ENCODE measurements at places on chromosomes 7 and 10.

DNA sequence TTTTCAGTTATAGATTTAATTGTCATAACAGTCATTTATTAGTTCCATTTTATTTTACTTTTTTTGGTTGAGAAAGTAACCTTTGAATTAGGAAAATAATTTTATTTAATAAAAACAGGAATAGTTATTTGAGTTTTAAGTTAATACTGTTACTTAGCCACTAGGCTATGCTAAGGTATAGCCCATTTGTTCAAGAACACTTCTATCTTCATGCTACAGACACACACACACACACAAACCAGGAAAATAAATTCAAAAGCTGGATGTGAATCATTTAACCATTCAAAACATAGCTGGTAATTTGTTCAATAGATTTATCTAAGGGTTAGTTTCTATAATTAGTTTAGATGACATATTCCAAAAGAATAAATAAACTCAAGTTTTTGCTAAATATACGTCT lies 148.4 kb downstream of the RNF133 start:
- DNase-seq = no peak

DNA sequence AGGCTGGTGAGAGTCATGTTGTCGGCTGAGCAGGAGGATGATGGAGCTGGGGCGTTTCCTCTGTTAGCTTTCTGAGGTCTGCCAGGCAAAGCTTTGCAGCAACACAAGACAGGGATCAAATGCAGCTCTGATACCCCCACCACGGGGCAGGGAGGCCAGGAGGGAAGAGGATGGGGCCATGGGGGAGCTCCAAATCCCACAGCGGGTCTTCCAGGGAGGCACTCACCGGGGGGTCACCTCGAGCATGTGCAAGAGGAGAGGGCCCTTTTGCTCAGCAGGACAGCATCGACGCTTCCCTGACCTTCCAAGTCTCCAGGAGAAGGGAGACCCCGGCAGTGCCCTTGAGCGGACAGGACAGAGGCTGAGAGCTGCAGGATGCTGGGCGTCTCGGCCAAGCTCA lies 127.5 kb downstream of the WDR37 start:
- no peak for DNase-seq

GRCh38 chr7:30447466-30447865 lies 31.1 kb downstream of the NOD1 start:
- DNase-seq = no peak

DNA sequence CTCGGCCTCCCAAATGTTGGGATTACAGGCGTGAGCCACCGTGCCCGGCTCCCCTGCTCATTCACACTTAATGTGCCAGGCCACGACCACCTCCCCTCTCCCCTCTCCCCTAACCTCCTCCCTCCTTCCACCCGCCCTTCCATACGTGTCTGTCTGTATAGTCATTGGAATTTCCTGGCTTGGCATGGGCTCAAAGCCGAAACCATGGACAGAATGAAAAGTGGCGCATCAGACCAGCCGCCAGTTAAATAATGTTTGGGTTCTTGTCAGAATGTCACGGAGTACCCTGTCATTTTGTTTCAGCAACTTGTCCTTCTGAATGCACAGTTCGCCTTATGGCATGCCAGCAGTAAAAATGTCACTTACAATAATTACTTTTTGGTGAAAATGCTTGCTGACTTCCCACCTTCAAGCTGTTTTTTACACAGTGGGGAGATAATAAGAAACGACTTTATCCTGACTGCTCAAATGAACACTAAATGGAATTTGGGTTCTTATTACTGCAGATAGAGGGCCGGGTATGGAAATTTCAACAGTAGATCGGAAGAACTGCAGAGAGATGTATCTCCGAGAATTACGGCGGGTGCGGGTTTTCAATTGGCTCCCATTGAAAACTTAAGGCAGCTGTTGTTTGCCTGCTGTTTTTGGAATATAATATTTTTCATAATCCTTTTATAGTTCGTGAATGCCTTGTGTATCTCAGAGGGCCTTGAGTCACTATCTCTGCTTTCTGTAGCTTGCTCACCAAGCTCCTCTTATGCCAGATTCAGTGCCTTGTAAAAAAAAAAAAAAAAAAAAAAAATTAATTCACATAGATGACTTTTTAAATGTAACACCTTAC lies 65.5 kb upstream of the SH2B2 start:
- no peak for DNase-seq

- no peak for DNase-seq
These were observed 2.3 kb upstream of the LRRC72 start for GRCh38 chr7:16524332-16524731.

- no peak for DNase-seq
These were observed 216.0 kb upstream of the AGK start for GRCh38 chr7:141335164-141335563.

- no peak for DNase-seq
These were observed 71.0 kb downstream of the SEMA3D start for GRCh38 chr7:85115862-85116261.

GRCh38 chr7:140778975-140779374 lies 82.5 kb downstream of the NDUFB2 start:
- no peak for DNase-seq

- no peak for DNase-seq
These were observed 20.2 kb downstream of the SDK1 start for GRCh38 chr7:3321206-3321605.

GRCh38 chr10:17212802-17213221 lies 11.3 kb upstream of the TRDMT1 start:
- no peak for DNase-seq

GRCh38 chr7:80679921-80680907 lies 41.8 kb downstream of the CD36 start:
- DNase-seq = no peak

DNA sequence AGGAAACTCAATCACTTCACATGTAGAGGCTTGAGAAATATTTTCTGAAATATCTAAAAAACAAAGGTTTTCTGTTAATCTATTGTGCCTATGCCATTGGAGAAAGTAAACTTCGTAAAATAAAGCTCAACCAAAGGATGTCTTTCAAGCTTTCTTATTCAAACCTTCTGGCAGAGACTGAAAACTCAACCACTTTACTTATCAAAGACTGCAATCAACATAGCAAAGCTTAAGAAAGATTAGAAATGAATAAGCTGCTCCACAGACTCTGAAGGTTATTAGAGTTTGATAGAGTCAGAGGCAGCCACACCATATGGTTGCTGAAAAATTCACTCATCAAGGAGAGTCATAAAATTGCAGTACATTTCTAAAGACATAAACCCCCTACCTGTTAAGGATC lies 245.8 kb upstream of the MEOX2 start:
- DNase-seq = no peak

DNA sequence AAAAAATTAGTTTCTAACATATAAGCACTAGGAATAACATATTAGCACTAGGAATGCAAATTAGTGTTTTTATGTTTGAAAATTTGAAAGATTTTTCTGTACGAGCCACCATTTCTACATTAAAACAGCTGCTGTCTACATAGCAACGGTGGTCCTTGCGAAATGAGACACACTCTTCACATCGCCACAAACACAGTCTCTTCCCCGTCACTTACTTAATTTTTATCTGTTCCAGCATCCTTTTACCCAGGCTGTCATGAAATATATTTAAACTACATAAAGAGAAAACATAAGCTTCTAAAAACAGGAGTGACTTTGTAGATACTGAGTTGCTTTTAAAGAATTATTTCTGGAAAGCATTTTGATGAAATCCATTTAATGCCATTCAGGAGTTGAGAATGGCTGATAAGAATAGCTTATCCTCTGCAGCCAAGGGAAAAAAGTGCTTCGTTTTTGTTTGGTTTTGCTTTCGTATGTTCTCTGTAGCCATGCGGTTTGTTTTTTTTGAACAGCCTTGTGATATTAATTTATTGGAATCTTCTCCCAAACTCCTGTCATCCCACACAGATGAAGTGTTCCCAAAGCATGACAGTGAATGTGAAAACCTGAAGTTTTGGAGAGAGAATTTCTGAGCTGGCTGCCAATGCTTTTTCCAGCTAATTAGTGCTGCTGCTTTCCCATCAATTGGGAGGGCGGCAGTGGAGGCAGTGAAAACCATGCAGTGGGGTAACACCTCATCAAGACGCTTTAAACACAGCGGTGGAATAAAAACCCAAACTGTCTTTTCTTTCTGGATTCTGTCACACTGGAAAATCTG lies 603.7 kb upstream of the ADARB2 start:
- DNase-seq = no peak

- DNase-seq = no peak
These were observed 9.2 kb downstream of the ANXA7 start for GRCh38 chr10:73404690-73405089.

DNA sequence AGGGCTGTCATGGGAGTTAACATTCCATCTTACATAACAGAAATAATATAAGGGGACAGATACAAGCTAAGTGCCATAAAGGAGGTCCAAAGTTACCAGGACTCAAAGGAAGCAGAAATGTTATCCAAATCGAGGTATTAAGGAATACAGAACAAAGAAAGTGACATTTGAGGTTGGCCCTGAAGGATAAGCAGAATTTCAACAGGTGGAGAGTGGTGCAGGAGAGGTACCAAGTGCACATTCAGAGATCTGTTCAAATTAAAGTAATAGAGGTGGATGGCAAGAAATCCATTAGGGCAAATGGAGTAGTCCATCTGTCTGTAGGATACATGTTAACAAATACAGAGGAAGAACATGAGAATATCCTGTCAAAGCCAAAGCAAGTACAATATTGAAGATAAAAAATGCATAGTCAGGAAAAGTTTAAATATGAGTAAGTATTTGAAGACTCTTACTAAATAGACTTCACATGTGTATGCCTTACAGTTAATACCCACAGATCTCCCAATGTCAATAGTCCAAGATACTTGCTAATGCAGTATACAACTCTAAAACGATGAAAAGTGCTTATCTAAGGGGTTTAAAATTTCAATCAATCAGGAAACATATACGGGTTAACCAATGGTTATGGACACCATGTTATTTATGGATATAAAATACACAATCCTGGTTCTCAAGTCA lies 10.0 kb downstream of the CDK6 start:
- DNase-seq = no peak
